ENCODE measurements at places on chromosomes 2 and 18.

- DNase-seq = no peak
Observed at GRCh38 chr2:98828793-98829371, 98.0 kb upstream of the MGAT4A start.

- no peak for DNase-seq
Observed at GRCh38 chr2:129490641-129491040, 488.8 kb upstream of the RAB6C start.

DNA sequence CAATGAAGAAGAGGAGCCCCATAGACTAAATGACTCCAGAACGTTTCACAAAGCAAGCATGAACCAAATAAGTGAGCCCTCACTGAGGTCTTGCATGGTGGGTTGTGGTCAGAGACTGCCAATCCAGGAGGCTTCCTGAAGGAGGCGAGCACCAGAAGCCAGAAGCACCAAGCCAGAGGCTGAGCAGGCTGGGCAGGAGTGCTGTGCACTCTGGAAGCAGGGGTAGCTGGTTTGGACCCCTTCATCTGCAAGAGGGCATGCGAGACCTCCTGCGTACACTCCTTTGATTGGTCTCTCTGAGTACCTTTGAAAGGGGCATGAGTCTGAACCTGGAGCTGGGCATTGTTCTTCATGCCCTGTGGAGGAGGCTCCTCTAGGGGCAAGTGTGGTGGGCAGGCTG lies 192.5 kb downstream of the HAUS1 start:
- DNase-seq = no peak

DNA sequence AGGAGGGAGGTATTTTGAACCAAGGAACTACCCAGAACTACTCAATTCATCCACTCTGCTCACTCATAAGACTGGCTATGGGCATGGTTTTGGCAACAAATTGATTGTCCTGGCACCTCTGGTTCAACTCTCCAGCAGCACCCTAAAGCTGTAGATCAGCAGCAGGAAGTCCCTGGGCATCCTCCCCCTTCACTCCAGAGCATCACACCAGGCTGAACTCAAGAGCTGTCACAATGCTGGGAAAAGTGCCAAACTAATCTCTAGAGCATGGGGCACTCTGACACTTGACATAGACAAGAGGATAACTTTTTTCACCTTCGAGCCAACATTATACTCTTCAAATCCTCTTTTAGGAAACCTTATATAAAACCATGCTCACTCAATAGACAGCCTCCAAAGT lies 154.1 kb upstream of the RBBP8 start:
- DNase-seq = no peak

- no peak for DNase-seq
Observed at GRCh38 chr18:39380186-39380725, 1814.7 kb upstream of the CELF4 start.

GRCh38 chr2:178227187-178227586 lies 32.9 kb downstream of the OSBPL6 start:
- no peak for DNase-seq

GRCh38 chr2:28648671-28649395 lies 102.8 kb upstream of the PPP1CB start:
- DNase-seq = no peak

GRCh38 chr2:238512247-238512867 lies 85.6 kb downstream of the ASB1 start:
- DNase-seq = no peak

- no peak for DNase-seq
Observed at GRCh38 chr2:157572725-157573124, 55.9 kb downstream of the ACVR1C start.

Data from NCI-H187 (cell line).